ENCODE measurements at places on chromosomes 5 and 9.

GRCh38 chr9:68462105-68462775 is 78.4 kb downstream of the TMEM252 start:
- no peak for DNase-seq

- no peak for DNase-seq
Observed at GRCh38 chr9:36207016-36207415, 16.3 kb downstream of the CLTA start.

- no peak for DNase-seq
Observed at GRCh38 chr5:102888483-102888882, 133.4 kb downstream of the PAM start.

GRCh38 chr9:1959371-1959770 is 55.8 kb upstream of the SMARCA2 start:
- DNase-seq, result no peak

DNA sequence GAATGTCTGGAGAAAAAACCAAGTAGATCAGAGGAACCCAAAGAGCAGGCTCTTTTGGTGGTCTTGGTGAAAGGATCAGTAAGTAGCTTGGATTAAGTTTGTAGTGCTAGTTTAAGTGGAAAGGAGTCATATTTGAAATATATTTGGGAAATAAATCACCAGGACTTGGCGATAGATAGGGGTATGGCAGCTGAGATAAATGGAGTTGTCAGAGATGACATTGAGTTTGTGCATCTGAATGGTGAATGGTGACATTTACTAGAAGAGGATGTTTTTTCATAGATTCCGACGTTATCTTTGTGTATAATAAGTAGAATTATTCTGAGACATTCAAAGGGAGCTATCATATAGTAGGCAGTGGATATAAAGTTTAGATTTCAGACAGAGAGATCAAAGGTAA is 143.6 kb upstream of the RASGRF2 start:
- DNase-seq, result no peak
